Foreskin keratinocyte (primary cell): ENCODE measurements at places on chromosomes 7 and 10. TPM values are rescaled to one million over a fixed set of nuclear protein-coding genes. Genes with fewer than 3 reads are reported as not detected.

The MYPN gene
- 0.03 TPM in 1 of 2 replicates, not detected in the other for total RNA-seq

The ADAM12 gene
- 0.04 and 0.07 TPM in 2 replicates for total RNA-seq

The HOXA6 gene
- total RNA-seq = 2.6 and 3.4 TPM in 2 replicates

The UCMA gene
- total RNA-seq = not detected in 2 replicates

The SPAM1 gene
- total RNA-seq = not detected in 2 replicates
